ENCODE measurements at places on chromosomes 1 and 21.

DNA sequence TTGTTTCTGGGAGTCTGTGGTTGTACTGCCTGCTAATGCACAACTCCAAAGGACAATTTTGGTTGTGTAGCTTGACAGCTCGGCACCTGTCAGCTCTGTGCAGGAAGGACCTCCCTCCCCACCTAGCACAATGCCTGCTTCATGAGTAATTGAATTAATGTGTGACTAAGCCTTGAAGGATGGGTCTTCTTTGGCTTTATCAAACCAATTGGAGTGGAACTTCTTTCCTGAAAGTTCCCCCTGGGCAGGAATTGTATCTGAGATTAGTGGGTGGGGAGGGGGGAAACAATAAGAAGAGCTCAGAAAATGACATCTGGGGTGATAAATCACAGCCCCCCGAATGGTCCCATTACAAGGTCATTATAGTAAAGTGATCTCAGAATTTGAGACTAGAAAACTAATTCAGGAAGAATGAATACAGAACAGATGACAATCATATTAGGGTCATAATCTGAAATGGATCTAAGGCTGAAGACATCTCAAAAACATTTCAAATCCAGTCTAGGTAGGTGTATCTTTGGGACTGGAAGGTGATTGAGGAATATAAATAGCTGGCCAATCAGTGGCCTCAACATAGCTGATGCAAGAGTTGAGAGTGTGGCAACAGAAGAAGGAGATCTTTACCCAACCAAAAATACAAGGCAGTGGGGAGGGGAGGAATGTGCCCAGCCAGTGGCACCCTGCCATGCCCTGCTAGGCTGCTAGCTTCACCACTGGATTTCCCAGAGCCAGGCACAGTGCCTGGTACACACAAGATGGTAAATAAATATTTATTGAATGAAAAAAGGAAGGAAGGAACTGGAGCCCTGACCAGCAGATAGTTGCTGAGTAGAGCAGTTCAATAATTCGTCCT is 10.1 kb upstream of the SESN2 start:
- DNase-seq: no peak

- no peak for DNase-seq
Measured at GRCh38 chr1:66540434-66541032, 6.6 kb downstream of the SGIP1 start.

DNA sequence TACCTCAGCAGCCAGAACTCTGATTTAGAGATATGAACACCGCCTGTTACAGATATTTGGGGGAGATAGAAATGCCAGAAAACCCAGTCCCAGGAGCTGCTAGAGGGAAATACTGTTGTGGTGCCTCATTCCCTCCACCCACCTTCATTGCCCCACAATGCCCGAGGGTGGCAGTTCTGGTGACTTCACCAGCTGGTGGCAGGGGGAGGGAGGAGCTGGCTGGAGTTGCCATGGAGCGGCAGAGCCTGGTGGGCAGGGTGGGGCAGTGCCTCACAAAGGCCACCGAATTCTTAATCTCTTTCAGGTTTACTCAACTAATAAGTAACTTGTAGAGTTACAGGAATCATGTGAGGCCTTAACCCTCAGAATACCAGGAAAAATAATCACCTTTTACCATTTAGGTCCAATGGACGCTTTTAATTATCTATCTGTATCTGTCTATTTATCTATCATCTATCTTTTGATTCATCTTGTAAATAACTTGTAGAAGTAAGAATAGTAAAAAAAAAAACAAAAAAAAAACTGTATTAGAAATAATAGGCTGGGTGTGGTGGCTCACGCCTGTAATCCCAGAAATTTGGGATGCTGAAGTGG is 11.7 kb upstream of the S100A11 start:
- DNase-seq: no peak

- DNase-seq: no peak
Measured at GRCh38 chr1:91781901-91782622, 103.9 kb downstream of the TGFBR3 start.

DNA sequence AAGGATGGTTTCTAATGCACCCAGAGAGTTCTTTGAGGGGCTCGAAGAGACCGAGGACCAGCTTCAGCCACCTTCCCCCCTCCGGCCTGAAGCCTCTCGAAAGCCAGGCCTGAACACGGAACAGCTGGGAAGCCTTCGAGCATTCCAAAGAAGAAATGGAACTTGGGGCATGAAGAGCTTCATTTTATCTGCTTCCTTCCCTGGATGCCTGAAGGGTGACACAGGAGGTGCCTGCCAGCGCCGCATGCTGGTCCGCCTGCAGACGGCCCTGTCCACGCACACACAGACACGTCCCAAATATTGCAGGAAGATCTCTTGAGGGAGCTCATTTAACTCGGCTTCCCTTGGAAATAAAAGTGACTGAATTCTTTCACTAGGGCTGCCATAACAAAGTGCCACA is 73.7 kb downstream of the TOMM20 start:
- no peak for DNase-seq

GRCh38 chr1:72280711-72281110 is 1.6 kb downstream of the NEGR1 start:
- no peak for DNase-seq

DNA sequence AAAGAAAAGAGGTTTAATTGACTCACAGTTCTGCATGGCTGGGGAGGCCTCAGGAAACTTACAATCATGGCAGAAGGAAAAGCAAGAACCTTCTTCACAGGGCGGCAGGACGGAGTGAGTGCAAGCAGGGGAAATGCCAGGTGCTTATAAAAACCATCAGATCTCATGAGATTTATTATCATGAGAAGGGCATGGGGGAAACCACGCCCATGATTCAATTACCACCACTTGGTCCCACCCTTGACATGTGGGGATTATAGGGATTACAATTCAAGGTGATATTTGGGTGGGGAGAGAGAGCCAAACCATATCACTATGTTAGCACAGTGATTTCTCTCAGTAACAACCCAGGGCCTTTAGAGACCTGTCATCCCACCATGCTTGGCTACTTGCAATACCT is 39.9 kb downstream of the LRRN2 start:
- no peak for DNase-seq

GRCh38 chr1:89762386-89762778 is 58.5 kb upstream of the LRRC8D start:
- DNase-seq: no peak

DNA sequence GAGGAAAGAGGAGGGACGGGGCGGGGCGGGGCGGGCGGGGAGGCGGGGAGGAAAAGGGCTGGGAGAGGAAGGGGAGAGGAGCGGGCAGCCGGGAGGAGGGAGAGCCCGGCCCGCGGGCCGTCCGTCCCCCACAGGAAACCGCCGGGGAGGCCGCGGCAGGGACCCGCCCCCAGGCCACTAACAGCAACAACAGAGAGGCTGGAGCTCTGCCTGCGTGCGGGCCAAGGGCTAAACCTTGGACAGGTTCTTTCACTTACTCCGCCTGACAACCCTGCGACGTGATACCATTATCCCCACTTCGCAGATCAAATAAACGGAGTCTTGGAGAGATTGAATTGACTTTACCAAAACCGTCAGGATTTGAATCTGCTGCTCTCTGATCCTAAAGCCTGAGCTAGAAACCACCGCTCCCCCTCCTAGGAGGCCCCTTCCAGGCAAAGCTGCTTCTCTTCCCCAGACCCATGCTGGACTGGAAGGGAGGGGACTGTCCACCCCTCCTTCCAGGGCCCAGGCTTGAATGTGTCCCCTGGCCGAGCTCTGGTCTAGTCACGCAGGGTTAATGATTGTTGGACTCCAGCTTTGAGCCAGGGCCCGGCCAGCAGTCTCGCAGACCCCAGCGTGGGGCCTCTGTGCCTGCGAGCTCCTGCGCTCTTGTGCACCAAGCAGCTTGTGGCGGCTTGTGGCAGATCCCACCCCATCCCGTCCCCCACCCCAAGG is at the start of gene EVA1B:
Gene EVA1B (minus strand): TSS at position 10 of the 717 bp plus-strand sequence. CDS start 608 bp downstream, outside the sequence.
- DNase-seq: peak; percentile 33

DNA sequence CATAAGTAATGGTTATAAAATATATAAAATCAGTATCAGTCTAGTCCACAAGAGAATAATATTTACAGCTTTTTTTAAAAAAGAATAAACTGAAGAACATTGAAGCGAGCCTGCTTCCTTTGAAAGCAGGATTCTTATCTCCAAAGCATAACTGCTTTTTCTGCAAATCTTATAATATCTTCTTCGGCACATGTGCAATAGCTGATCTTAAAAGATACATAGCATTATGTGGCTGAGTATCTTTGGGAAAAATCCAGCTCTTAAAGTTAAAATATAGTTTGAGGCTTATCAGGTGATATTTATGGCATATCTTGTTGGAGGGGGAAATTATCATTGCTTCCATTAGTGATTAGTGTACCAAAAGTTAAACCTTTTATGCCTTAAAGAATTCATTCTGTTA is 523.9 kb upstream of the ADGRL4 start:
- no peak for DNase-seq

GRCh38 chr1:226662642-226663326 is 76.3 kb downstream of the ITPKB start:
- DNase-seq: peak; percentile 68

- no peak for DNase-seq
Measured at GRCh38 chr1:63662056-63662836, 69.0 kb downstream of the PGM1 start.

DNA sequence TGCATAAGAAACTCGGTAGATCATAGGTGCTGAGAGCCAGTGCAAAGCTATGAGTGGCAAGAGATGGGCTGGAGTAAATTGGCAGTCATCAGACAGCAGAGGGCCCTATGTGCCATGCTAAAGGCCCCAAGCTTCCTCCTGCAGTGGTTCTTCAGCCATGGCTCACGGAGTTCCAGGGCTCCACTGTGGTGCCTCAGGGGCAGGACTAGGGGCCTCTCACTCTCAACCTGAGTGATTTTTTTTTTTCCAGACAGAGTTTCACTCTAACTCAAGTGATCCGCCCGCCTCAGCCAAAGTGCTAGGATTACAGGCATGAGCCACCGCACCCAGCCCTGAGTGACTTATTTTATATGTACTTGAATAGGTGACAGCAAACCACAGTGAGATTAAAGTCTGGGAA is 10.4 kb upstream of the GJA8 start:
- DNase-seq: no peak

DNA sequence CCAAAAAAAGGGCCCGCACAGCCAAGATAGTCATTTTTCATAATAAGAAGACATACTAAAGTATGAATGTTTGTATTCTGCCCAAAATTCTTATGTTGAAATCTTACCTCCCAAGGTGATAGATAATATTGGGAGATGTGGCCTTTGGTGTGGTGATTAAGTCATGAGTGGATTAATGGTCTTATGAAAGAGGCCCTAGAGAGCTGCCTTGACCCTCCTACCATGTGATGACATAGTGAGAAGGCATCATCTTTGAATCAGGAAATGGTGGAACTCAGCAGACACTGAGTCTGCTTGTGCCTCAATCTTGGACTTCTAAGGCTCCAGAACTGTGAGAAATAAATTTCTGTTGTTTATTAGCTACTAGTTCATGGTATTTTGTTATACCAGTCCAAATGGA is 11.8 kb upstream of the RNPC3 start:
- no peak for DNase-seq

GRCh38 chr21:45867671-45868081 is 113.9 kb upstream of the COL6A1 start:
- no peak for DNase-seq

DNA sequence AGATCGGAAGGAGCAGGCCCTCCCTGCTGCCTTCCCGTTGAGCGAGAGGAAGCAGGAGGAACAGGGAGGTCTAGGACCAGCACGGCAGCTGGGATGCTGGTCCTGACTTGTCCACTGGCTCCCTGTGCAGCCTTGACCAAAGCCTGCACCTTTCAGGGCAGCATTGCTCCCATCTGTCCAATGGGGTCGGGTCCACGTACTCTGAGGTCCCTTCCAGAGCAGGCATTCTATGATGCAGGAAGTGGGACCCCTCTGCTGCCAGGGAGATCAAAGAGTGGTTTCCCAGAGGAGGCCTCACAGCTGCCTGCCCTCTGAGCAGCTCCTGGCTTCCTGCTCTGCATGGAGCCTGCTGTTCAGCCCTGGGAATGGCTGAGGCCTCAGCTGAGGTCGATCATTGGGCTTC is 21.7 kb upstream of the ZNF362 start:
- no peak for DNase-seq

DNA sequence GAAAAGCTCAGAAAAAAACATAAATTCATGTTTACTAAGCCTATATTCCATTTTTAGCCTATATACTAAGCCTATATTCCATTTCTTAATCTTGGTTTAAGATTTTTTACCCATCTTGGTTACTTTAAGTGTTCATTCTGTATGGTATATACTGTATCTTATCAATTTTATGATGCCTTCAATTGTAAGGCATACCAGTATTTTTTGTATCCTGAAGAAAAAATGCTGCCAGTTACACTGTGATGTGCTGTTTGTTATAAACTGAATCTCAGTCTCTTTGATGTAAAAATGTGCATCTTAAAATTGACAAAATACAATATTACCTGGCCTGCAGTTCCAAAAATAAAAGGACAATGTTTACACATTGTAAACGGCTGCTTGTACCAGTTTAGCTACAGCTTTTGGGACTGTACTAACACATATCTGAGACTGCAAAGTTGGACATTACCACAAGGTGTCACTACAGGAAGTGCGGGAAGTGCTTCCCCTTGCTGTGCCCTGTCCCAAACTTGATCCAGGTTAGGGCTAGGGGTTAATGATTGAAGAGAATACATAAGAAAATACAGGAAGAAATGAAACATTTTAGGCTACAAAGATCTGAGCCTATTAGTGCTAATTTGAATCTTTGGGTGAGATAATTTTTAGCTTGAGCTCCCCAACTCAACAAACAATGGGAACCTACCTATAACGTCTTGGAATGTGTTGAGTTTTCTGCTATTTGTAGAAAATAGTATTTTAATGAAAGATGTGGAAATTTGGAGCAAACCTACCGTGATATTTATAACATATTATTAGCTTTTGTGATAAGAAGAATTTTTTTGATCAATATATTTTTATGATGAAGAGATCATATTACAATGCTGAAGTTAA is 108.9 kb downstream of the LBR start:
- peak; percentile 7 for DNase-seq

DNA sequence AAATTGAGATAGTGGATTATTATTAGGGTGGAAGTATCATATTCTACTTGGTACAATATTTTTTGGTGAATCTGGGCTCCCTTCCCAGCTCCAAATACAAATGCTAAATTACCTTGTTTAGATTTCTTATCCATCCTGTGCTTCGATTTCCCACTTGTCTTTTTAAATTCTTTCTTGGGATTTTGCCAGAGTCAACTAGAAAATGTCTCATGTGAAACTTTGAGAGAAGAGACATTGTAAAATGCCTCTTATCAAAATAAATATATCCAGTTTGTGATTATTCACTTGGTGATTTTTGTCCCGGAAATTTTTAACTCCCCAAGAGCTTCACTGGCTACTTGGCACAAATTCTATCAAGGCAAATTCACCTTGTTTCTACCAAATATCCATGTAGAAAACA is 202.0 kb downstream of the FMN2 start:
- no peak for DNase-seq

All from stimulated activated CD4-positive, alpha-beta T cell treated with anti-CD3 and anti-CD28 coated beads, Interleukin-2, amount 100 ng/mL, for 48 hours (primary cell).